ENCODE measurements at places on chromosomes 12 and 14.

GRCh38 chr14:104393898-104394381 lies 185.6 kb upstream of the C14orf180 start:
- peak; percentile 33 for DNase-seq

- no peak for DNase-seq
These were observed 45.5 kb downstream of the ACSM4 start for GRCh38 chr12:7349418-7349817.

- no peak for DNase-seq
These were observed 24.9 kb downstream of the DGLUCY start for GRCh38 chr14:91138511-91139359.

DNA sequence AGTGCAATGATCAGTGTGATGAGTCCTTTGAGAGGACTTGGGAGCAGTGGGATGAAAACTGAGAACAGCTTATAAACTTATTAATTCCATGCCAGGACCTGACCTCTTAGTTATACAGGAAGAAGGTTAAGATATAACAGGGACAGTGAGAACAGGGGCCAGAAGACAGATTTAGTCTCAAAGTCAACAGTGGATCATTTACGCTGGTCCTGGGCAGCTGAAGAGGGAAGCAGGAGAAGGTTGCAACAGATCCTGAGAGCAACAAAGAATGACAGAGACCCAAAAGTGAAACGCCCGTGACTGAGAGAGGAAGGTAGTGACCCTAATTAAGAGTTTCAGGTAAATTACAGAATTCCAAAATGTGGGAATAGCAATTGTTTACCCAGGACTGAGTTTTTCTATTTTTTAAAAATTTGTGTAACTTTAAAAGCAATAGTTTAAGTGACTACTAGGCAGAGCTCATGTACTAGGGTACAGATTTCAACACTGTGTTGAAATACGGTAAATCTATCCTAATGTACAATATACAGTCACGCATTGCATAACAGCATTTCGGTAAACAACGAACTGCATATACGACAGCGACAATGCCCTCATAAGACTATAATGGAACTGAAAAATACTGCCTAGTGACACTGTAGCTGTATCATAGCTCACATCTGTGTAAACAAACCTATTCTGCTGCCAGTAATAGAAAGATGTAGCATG lies 77.7 kb upstream of the GNPNAT1 start:
- DNase-seq = no peak

DNA sequence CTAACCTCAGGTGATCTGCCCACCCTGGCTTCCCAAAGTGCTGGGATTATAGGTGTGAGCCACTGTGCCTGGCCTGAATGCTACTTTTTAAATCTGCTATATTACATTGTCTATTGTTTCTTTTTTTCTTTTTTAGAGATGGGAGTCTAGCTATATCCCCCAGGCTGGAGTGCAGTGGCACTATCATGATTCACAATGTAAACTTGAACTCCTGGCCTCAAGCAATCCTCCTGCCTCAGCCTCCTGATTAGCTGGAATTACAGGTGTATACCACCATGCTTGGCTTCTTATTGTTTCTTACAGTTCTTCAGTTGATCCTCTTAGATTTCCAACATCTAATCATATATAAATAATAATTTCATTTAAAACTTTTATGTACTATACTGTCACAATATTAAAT lies 15.3 kb upstream of the WDR20 start:
- DNase-seq = no peak

- DNase-seq = no peak
These were observed 501.6 kb downstream of the SLC6A15 start for GRCh38 chr12:84411031-84411430.

DNA sequence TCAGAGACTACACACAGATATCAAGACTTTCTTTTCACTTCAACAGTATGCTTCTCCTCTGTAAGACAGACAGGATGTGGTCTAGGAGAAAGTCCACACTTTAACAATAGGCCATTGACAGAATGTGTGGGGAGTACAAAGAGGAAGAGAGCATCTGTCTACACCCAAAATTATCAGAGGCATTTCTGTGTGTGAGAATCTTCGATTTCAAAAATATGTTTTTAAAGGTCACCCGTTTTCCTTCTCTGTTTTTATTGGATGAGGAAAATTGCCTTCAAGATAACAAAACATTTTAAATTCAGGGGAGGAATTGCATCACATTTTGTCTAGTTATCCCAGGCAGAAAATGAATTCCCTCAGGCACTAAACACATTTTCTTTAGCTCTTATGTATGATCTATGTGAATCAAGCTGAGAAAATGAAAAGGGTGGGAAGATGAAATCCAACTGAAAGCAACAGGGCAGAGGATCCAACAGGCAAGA lies 16.4 kb downstream of the NAV3 start:
- no peak for DNase-seq

- no peak for DNase-seq
These were observed 208.8 kb upstream of the EEA1 start for GRCh38 chr12:93137656-93138612.

DNA sequence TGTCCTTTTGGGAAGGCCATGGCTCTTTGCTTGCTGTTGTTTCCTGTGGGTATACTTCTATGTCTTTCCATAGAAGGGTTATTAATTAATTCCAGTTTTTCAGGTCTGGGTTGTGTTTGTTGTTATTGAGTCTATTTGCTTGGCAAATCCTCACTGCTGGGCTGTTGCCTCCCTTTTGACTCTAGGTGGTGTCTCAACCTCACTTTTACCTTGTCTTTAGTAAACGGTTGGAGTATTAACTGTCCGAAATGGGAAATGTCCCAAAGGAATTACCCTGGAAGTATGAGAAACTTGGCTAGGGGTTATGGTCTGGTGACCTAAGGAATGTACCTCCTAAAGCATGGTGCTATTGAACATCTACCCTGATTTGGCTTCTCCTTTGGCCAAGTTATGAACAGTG lies 16.7 kb downstream of the PRH1 start:
- DNase-seq = no peak

GRCh38 chr12:94550964-94551363 lies 91.3 kb upstream of the CEP83 start:
- DNase-seq = no peak

DNA sequence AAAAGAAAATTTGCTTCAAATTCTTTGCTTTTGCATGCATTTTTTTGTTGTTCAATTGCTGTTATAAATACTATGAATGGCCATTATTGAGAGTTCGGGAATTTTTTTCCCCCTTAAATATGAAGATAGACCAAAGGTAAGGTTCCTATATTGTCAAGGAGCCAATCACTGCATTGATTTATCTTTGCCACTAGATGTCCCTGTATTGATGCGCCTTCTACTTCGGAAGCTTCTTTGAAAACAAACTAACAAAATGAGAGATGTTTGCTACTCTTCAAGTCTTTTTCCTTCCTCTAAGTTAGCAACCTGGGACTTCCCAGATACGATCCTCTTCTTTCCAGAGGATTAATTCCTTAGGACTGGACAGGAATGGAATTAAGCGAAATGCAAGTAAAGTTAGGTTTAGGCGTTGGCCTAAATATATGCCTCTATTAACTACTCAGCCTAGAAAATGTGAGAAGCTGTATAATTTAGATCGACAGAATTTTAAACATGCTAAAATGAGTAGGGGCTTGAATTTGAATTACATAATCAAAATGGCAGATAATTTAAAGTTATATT lies 318.1 kb downstream of the AEBP2 start:
- DNase-seq = no peak

GRCh38 chr14:104689109-104689880 lies at the start of gene INF2:
Gene INF2, plus strand, starts transcription at chr14:104689618. Its CDS starts 11,748 bp downstream, at chr14:104701366.
- no peak for DNase-seq

DNA sequence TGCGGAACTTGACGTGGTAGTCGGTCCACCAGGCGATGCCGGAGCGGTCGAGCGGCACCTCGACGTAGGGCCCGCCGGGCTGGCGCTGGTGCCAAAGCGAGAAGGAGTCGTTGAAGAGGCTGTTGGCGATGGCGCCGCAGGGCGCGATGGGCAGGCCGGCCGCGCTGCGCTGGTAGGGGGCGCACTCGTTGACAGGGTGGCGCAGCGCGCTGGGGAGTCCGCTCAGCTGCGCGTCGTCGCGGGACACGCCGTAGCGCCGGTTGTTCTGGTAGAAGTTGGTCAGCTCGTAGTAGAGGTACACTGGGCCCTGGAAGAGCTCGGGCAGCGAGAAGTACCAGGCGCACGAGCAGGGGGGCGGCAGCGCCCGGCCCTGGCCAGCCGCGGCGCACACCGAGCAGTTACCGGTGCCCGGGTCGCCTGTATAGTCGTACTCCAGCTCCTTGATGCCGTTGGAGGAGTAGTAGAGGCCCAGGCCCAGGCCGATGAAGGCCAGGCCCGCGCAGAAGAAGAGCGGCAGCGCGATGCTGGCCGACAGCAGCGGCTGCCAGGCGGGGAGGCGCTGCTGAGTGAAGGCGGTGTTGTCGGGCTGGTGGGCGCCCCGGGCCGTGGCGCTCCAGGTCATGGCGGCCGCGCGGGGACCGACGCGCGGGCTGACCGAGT lies 482 bp downstream of the TMEM30B start:
- peak; percentile 60 for DNase-seq

DNA sequence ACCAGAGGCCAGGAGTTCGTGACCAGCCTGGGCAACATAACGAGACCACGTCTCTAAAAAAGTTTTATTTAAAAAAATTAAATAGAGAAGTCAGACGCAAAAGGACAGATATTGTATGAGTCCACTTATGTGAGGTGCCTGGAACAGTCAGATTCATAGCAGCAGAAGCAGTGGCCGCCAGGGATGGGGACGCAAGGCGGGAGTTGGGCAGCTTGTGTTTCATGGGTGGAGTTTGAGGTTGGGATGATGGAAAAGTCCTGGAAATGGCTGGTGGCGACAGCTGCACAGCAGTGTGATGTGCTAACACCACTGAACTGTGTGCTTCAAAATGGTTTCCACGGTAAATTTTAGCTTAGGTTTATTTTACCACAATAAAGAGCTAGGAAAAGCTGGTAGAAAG lies 57.6 kb upstream of the DDX11 start:
- DNase-seq = no peak

- no peak for DNase-seq
These were observed 64.3 kb downstream of the GALNT8 start for GRCh38 chr12:4784404-4785054.

DNA sequence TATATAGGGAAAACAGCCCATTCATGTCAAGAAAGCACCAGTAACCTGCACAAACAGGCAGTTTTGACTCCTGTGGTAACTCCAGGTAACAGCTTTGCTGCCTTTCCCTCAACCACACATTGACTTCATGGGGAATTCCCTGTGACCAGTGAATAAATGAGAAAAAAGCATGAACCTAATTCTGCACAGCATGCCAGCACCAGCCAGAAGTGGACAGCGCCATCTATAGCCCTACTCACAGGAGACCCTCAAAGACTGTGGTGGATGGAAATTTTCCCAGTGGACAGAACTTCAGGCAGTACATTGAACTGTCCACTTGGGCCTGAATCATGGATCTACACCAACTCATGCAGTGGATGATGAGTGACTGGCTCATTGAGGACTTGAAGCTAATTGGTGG lies 152.1 kb downstream of the SLC8A3 start:
- no peak for DNase-seq

DNA sequence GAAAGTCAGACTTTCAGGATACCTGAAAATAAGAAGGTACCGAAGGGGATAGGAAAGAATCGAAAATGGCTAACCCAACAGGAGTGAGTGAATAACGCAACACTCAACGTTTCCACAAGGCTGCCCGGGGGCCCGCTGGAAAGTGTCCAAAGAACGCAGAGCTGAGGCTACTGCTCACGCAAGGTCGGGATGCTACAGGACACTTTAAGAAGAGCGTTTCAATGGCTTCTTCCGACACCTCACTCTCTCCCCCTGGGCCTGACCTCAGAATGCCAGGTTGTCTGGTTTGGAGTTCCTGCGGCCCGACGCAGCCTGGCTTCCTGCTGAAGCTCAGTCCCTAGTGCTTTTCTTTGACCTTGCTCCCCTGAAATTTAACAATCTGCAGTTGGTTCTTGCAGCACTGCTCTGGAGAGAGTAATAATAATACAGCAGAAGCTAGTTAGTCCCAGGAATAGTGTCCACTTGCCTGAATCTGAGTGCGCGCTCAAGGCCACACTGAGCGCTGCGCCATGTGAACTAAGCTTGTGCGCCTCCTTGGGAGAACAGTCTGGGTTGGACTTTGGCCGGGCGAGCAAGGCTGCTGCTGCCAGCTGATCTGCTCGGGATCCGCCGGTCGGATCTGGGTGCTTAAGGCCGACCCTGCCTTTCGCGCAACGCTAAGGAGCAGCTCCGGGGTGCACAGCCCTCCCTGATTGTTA lies 2.0 kb upstream of the ALX1 start:
- no peak for DNase-seq

DNA sequence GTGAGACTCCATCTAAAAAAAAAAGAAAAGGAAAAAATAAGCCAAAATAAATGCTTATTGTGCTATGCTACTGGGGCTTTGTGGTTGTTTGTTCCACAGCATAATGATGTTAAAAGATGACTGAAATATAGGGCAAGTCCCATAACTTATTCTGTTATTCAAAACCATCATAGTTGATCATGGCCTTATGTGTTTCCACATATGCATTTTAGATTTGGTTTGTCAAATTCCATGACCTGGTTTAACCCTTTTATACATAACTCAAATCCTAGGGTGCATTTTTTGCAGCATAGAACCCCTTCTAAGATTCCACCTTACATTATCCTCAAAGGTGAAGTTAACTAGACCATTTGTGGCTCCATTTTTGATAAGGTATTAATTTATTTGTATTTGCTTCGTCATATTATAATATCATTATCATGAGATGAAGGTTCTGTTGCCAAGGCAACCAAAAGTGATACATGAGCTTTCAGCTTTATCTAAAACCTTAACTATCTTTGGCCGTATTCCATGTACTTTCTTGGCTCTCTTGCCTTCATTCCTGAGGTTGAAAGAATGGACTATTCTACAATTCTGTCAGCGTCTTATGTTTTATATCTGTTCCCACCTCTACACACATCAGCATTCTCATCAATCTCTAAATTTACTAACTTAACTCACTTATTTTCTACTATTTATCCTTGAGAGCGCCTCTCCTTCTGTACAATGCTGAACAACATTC lies 138.7 kb upstream of the DYRK2 start:
- DNase-seq = no peak

DNA sequence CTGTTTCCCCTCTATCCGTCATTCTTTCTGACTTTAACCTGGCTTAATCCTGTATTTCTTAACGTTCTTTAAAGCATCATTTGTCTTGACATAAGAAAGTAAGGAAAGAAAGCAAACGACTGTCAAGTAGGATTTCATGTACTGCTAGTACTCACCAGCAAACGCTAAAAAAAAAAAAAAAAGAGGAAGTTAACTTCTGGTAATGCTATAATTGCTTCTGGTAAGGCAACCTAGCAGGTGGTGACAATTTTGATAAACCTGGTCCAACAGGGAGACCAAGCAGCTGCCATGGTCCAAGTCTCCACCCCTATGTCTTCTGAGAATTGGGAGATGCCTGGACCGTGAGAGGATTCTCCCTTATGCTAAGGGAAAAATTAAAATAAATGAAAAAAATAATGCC lies 306.6 kb downstream of the DAD1 start:
- DNase-seq = no peak

GRCh38 chr14:99391671-99392070 lies 89.0 kb downstream of the SETD3 start:
- no peak for DNase-seq

DNA sequence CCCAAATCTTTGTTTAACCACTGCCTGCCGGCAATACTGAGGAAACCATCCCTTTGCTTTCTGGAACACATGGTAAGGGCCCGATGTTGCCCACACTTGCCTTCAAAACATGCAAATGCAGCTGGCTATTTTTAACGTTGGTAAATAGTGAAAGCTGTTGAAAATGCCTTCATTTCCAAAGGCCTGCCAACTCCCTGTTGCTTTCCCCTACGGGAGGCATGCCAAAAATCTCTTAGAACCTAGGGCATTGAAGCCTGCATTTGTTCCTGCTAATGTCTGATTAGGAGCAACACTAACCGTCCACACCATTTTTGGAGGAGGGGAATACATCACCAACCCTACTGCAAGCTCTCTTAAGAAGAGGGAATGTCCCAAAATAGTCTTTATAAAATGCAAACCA lies 152.6 kb upstream of the NOS1 start:
- DNase-seq = no peak
